ENCODE measurements at places on chromosomes 2 and 18. TPM values are rescaled to one million over a fixed set of nuclear protein-coding genes. Genes with fewer than 3 reads are reported as not detected.
A peak's percentile ranks its signal among the peaks of the same experiment; 100 is the strongest.

The C1GALT1C1L gene
- 1.2 TPM for total RNA-seq

GRCh38 chr18:13131283-13131682 lies 87.3 kb upstream of the LDLRAD4 start:
- no peak for DNase-seq

- no peak for DNase-seq
These were observed 100.1 kb upstream of the ASAP2 start for GRCh38 chr2:9106338-9107167.

DNA sequence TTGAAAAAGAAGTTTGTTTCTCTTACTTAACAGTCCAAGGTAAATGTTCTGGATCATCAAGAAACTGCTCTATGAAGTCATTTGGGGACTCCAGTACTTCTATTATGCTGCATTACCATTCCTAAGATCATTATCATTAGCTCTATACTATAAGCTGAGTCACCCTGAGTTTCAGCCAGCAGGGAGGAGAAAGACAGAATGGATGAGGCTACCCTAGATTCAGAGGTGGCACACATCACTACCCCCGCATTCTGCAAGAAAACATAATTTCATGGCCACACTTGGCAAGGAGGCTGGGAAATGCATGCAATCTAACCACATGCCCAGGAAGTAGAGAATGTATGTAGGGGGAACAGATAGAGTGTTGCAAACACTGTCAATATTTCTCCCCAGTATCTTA lies 16.6 kb upstream of the LNPK start:
- no peak for DNase-seq

The BCL2 gene
- total RNA-seq: 27.9 TPM

DNA sequence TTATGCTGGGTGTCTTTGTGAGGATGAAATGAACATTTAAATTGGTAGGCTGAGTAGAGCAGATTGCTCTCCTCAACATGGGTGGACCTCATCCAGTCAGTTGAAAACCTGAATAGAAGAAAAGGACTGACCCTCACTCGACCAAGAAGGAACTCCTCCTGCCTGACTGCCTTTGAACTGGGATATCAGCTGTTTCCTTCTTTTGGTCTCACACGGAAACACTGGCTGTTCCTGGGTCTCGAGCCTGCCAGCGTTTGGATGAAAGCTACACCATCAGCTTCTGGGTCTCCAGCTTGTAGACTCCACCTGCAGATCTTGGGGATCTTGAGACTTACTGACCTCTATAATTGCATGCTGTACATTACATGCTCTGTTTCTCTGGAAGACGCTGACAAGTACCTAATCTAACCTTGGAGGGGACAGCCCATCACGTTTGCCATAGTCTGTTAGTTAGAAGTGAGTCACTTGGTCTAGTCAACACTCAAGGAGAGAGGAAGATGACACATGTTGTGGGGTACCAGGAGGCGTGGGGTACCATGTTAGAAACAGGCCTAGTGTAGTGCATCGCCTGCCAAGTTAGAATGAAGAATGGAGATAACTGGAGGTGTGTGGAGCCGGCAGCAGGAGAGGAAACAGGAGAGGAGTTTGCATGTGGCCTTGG lies 267.0 kb downstream of the MREG start:
- DNase-seq: no peak

DNA sequence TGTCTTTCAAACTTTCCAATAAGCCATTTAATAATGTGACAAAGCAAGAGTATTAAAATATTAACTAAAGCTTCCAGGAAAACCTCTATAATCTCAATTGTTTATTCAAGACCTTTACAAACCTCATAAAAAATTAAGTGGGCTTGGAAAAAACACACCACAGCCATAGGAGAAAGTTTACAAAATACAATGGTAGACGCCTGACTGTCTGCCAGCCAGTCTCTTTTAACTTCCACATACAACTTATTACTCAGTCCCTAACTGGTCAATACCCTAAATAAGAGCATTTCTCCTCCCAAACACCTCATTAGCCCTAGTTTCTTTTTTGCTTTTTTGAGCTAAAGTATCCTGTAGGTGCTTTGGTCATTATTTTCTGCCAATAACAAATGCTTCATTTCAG lies 247.4 kb upstream of the CYP26B1 start:
- no peak for DNase-seq

DNA sequence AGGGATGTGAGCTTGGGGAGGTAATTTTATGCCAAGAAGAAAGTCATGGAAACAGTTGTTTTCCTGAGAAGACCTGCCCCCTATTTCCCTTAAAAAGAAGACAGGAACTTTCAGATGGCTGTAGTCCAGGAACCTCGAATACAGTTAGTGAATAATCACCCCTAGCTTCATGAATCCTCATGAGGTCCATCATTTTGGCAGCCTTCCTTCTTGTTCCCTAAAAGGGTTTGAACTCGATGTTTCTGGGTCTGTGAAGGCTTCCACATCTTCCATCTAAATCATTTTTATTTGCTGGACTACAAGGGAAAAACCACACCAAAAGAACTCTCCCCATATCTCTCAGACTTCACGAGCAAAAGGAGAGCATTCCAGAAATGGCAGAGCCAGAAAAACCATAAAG lies 290.8 kb downstream of the SLC4A3 start:
- DNase-seq: peak; percentile 96

- peak; percentile 21 for DNase-seq
These were observed 215.4 kb downstream of the MYCN start for GRCh38 chr2:16155766-16156165.

GRCh38 chr2:122277956-122278355 lies 522.5 kb downstream of the TSN start:
- DNase-seq: no peak

DNA sequence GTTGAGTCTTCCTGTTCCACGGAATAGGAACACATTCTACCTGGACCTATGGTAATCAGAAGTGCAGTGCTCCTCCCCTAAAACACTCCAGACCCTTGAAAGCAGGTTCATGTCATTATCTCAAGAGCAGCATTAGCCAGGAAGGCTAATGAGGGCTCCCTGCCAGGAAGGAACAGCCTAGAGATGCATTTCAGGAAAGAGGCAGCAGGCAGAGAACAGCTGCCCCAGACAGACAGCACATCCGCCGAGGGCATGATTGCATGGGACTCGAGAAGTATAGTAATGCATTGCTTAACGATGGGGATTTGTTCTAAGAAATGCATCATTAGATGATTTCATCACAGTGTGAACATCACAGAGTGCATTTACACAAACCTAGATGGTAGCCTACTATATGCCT lies 171.5 kb downstream of the ALK start:
- DNase-seq: no peak

The DSG4 gene
- 0.24 TPM for total RNA-seq

The FOXD4L1 gene
- total RNA-seq: 0.96 TPM

- DNase-seq: peak; percentile 82
These were observed 52.7 kb downstream of the TET3 start for GRCh38 chr2:74037379-74037860.

GRCh38 chr2:20594957-20595356 lies 55.9 kb downstream of the HS1BP3 start:
- no peak for DNase-seq

GRCh38 chr2:145116056-145116455 lies 596.1 kb upstream of the ZEB2 start:
- no peak for DNase-seq

DNA sequence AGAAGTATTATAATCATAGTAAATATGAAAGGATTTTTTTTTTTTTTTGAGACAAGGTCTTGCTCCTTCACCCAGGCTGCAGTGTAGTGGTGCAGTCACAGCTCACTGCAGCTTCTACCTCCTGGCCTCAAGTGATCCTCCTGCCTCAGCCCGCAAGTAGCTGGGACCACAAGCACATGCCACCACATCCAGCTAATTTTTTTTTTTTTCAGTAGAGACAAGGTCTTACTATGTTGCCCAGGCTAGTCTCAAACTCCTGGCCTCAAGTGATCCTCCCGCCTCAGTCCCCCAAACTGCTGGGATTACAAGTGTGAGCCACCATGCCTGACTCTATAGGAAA lies 301.6 kb upstream of the STON1 start:
- DNase-seq: no peak

DNA sequence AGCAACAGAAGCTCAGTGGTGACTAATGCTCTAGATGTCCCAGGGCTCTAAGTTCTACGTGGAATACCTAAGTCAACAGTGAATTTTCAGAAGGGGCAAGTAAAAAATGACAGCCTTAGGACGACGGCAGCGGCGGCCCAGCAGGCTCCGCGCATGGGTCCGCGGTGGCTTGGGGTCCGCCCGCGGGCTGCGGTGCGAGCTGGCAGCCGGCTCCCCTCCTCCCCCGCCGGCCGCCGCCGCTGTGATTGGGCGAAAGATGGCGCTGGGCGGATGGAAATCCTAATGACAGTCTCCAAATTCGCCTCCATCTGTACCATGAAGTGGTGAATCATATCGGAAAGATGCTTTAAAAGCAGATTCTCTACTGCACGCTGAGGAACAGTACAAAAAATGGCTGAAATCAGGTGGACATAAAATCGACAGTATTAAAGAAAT lies 74.7 kb downstream of the HNRNPLL start:
- peak; percentile 73 for DNase-seq

DNA sequence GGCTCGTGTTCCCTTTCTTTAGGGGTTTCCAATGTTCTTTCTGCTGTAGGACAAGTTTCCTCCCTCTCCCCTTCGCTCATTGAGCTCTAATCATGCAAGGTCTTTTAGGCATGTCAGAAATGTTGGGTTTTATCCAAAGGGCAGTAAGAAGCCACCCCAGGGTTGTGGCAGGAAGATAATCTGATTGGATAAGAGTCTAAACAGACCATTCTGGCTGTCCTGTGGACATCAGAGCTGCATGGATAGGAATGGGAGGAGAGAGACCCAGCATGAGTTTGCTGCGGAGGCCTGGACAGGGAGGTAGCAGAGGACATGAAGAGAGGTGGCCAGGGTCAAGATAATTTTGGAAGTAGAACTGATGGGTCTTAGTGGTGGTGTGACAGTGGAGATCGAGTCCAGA lies 88.2 kb downstream of the ACKR3 start:
- no peak for DNase-seq

The NEU2 gene
- not detected for total RNA-seq

- DNase-seq: no peak
These were observed 35.3 kb upstream of the FAM98A start for GRCh38 chr2:33634261-33634910.

- no peak for DNase-seq
These were observed 11.5 kb downstream of the TNFRSF11A start for GRCh38 chr18:62336618-62337017.

DNA sequence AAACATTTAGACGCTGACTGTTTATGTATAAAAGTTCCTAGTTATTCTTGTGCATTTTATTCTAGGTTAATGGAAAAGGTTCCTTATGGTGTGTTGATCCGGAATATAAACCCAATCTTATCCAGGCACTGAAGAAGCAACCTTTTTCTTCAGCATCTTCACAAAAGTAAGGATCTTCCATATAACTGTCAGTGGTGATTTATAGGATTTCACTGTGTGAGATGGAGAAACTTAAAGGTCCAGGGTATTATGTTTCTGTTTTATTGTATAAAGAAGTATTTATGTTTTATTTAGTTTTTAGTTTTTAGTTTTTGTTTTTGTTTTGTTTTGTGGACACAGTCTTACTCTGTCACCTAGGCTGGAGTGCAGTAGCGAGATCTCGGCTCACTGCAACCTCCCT lies 171.0 kb upstream of the STON1 start:
- DNase-seq: no peak

The CTIF gene
- 39.7 TPM for total RNA-seq
